ENCODE measurements at places on chromosomes 6 and 20.

DNA sequence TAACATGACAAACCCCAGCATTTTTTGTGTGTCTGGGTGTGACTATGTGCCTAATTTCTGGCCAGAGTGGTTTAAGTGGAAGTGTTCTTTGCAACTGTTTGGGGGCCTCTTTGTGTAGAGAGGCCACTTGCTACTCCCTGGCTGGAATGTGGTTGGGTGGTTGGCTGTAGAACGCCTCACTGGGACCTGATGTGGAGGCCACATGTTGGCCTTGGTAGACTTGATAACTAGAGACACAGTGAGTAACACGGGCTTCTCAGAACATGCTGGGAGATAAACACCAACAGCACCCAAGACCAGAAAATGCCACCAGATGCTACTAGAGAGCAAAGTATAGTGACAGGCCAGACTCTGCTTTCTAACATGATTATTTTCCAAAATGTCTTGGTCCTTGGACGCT is 111.2 kb upstream of the ZFP64 start:
- DNase-seq, result no peak

DNA sequence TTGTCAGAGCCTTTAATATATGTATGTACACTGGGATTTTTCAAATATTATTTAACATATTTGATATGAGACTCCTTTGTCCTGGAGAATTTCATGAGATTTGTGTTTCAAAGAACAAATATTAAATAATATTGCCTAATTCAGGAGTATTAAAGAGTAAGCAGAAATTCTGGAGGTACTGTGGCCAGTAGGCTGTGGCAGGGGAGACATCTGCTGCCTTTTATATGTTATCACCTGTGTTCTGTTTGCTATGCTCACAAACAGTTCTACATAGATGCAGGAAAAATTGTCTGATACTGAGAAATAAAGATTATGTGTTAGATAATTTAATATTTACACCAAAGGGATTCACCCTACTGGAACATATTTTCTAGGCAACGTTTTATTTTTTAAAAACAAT is 395.4 kb upstream of the SLC35B3 start:
- no peak for DNase-seq

DNA sequence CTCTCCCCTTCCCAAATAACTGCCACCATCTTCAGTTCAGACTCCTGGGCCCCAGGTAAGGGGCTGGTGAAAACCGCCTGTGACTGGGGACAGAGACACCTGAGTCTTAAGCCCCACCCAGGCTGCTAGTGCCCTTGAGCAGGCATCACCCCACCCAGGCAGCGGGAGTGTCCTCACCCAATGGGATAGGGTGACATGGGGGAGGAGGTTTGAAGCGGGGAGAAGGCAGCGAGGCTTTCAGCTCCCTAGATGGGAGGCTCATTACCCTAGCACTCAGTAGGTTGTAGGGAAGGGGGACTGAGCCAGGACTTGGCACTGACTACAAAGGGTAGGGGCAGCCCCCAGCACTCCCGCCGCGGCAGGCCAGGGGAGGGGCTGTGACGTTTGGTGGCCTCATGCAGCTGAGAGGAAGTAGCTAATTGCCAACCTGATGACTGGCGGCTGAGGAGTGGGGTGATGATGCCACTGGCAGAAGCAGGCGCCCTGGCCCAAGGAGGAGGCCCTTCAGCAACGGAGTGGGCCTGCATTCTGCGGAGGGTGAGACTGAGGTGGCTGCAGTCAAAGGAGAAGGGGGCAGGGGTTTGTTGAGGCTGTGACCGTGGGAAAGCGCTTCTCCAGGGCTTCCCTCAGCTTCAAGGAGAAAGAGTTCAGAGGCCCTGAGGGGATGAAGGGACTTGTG is 126.9 kb downstream of the MRPL14 start:
- no peak for DNase-seq

DNA sequence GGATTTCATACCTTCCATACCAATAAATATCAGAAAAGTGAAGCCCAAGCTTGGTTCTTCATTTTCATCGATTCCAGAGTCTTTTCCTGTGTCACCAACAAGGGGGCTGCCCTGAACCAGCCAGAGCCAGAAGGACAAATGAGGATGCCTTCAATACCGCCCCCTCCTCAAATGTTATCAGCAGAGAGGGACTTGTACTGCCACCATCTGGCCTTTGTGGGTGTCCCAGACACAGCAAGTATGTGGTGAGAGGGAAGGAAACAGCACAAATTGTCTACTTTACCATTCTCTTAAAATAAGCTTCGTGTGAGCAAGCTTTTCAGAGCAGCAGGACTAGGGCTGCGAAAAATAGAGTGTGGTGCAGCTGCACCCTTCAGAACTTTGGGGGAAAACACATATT is 165.3 kb downstream of the SOBP start:
- peak; percentile 11 for DNase-seq

- DNase-seq, result no peak
Observed at GRCh38 chr6:145787688-145788087, 26.9 kb downstream of the FBXO30 start.

GRCh38 chr6:347951-348859 is 43.3 kb upstream of the IRF4 start:
- DNase-seq, result no peak

DNA sequence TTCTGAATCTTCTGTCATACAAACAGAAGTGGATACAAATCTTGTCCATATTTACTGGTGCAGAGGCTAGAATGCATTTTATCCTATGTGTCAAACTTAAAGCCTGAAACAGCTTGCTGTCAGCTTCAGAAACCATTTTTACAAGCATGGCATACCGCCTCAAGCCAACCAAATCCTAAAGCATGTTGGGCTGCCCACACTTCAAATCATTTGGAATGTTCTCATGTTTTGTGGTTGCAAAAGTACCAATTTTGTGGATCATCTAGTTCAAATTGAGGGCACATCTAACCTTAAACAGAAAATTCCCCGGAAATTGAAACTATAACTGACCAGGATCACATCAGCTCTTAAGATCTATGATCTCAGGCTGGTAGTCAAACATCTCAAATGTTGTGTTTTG is 3.2 kb downstream of the GPR63 start:
- DNase-seq, result no peak

DNA sequence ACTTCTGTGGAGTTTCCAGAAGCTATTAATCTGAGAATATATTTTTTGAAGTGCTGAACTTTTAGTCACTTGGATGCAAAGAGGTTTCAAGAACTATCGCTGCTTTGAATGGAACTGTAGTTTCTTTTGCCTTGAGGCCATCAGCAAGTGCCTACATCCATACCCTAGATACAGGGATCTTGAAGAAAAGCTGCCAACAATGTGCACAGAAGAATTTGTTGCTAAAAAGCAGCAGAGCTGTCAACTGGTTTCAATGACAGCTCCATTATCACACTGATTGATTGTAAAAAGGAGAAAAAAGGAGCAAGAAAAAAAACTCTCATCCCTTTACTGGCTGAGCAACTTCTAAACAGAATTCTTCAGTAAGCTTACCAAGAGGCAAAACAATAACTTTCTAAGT is 251.0 kb upstream of the NRSN1 start:
- DNase-seq, result no peak

- DNase-seq, result peak; percentile 66
Observed at GRCh38 chr6:149026530-149026942, 279.7 kb downstream of the UST start.

DNA sequence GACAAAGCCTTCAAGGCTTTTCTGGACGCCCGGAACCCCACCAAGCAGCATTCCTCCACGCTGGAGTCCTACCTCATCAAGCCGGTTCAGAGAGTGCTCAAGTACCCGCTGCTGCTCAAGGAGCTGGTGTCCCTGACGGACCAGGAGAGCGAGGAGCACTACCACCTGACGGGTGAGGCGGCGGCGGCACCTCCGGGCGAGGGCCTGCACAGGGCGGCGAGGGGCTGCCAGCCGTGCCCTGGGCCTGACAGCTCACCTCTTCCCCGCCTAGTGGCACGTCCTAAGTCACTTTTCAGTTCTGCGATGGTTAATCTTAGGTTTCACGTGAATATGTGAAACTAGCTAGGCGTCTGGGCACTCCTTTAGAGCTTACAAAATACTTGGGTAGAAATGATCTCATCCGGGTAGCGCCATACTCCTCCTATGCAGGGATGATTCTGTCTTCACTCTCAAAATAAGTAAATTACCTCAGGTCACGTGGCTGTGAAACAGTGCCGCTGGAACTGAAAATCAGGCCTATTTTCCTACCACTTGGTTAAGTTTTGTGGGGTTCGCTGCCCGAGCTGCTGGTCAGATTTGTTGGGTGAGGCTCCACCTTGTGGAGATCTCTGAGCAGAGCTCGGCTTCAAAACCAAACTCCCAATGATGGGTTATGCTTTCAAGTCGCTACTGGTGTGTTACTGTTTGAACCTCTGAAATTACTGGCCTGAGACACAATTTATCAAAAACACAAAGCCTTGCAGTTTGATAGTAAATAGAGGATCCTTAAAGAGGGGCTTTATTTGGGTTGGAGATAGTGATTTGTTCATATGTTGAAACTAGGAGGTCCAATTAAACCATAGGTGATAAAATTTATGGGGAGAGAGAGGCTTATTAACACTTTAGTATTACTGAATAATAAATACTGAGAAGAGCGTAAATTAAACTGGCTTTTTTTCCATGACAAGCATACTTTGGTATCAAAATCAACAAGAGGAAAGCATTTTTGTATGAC is 15.5 kb upstream of the CLDN20 start:
- no peak for DNase-seq

DNA sequence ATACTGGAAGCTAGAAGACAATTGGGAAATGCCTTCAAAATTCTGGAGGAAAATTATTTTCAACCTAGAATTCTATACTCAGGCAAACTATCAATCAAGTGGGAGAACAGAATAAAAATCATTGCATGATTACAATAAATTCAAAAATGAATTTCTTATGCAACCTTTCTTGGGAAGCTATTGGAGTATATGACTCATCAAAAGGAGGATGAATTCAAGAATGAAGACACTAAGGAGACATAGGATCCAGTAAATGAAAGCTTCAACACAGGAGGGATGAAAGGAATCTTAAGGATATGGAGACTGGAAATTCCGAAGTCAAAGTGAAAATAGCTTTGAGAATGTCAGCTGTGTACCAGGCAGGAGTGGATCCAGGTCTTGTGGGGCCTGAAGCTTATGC is 12.6 kb upstream of the UBR2 start:
- no peak for DNase-seq

GRCh38 chr6:753486-753885 is 60.5 kb upstream of the EXOC2 start:
- DNase-seq, result peak; percentile 3

DNA sequence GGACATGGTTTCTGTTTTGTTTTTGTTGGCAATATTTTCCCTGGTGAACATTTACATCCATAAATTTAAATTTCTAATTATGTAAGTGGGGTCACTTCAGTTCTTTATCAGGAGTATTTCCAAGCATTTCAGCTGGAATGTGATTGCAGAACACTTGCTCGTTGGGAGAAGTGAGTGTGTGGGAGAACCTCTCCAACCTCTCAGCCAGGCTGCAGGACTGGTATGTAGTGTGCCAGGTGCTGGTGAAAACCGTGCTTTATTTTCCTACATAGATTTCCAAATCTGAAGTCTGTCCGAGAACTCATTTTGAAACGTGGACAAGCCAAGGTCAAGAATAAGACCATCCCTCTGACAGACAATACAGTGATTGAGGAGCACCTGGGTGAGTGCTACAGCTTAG is 6.3 kb downstream of the RPL7L1 start:
- DNase-seq, result no peak

DNA sequence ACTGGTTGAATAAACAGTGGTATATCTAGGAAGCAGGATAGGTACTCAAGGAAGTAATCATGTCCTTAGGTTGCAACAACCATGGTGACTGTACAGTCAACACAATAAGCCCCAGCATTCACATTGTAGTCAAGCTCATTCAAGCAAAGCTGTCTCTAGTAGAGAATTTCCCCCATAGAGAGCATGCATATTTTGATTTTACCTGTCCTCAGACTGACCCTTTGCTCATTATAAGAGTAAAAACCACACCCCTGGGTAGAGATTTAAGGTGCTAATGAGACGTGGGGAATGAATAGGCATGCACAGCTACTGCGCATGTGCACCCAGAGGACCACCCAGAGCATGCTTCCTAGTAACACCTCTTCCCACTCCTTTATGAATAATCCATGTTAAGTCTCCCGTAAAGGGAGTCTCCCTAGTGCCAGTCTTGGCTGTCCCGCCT is 6.1 kb upstream of the RNF8 start:
- DNase-seq, result no peak

- no peak for DNase-seq
Observed at GRCh38 chr20:63178889-63179686, 36.8 kb downstream of the YTHDF1 start.
